GOT3 (cell line): ENCODE measurements at places on chromosomes 3 and 15.

- DNase-seq = no peak
These were observed 10.7 kb downstream of the DHX30 start for GRCh38 chr3:47813551-47814177.

DNA sequence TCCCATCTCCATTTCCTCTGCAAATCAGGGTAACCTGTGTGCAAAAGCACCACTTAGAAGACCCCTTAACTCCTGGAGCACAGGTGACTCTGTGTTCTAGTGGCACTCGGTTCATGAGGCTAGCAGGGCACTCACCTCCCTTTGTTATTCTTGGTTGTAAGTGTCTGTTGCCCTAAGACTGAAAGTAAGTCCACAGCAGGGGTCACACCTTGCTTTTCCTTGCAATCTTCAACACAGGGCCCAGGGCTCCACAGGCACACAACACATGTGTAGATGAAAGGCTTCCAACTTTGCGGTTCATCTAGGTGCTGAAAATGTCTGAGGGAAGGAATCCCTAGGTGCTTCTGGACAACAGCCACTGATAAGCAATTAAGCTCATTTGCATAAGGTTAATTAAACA lies 2.9 kb downstream of the RNU6-1 start:
- DNase-seq = no peak

GRCh38 chr3:43156812-43157455 lies 51.1 kb upstream of the POMGNT2 start:
- DNase-seq = no peak

- DNase-seq = no peak
These were observed 65.2 kb downstream of the LPP start for GRCh38 chr3:188219147-188219546.

DNA sequence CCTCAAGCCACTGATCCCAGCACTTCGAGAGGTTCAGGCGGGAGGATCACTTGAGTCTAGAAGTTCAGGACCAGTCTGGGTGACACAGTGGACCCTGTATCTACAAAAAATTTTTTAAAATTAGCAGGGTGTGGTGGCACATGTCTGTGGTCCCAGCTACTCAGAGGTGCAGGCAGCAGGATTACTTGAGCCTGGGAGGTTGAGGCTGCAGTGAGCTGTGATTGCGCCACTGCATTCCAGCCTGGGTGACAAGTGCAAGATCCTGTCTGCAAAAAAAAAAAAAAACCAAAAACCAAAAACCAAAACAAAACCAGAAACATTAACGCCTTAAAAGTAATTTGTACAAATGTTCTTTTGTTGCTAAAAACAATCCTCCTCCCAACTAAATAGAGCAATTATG lies 27.9 kb upstream of the SLC12A8 start:
- no peak for DNase-seq

DNA sequence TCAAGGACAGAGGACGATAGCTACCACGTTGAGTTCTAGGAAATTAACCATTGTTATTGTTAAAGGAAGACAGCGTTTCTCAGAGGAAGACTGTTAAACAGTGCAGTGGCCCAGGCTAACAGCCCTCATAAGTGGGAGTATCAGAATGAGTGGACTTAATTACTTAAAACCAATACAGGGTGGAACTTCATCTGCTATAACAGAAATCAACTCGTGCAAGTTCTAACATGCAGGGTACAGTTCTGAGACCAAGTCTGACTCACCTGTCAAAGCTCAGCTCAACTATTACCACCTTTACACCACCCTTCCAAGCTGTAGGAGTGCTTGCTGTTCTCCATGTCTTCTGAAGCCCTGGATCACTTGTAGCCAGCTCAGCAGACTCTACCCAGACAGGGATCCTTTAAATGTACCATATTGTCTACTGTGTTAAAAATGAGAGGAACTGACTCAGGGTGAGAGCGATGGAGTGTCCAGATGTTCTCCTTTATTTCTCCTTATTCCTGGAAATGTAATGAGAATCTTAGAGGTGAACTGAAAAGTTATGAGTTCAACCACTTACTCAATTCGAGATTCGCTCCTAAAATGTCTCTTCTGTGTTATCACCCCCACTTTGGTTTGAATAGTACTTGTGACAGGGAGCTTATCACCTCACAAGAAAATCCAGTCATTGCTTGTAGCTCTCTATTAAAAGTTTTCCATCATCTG lies 26.5 kb downstream of the CD86 start:
- no peak for DNase-seq

DNA sequence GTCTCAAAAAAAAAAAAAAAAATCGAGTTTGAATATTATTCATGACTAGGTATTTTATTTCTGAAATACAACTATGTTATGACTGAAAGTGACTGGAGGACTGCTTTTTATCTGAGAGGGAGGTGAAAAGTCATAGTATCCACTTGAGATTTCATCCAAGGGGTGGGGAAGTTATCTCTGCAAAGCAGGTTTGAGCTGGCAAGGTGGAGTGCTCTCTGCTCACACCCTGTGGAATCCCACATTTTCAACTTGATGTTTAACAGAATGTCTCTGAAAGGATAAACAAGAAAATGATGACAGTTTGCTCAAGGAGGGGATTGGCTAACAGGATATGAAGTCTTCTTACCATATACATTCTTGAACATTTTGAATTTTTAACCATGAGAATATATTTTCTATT lies 27.3 kb upstream of the SEC62 start:
- no peak for DNase-seq

- DNase-seq = no peak
These were observed 6.5 kb downstream of the PBRM1 start for GRCh38 chr3:52679199-52679538.

- DNase-seq = peak; percentile 43
These were observed 436.0 kb upstream of the TPM1 start for GRCh38 chr15:62606376-62607113.
